ENCODE measurements at places on chromosomes 11 and 22. TPM values are rescaled to one million over a fixed set of nuclear protein-coding genes. Genes with fewer than 3 reads are reported as not detected.

The HTR3B gene
- not detected for total RNA-seq

The GLYAT gene
- total RNA-seq, result not detected

The RBMXL2 gene
- not detected for total RNA-seq

- H3K27ac ChIP-seq, result no peak overlapping the region
- no peaks in the 10 kb centered on the region for H3K36me3 ChIP-seq
- no peak overlapping the region for H3K4me3 ChIP-seq
Measured at GRCh38 chr11:69172674-69173073, 16.9 kb downstream of the SMIM38 start.

- H3K4me1 ChIP-seq, result no peaks in the 10 kb centered on the region
- H3K27ac ChIP-seq, result no peak overlapping the region
- H3K4me3 ChIP-seq, result no peak overlapping the region
- no peaks in the 10 kb centered on the region for H3K36me3 ChIP-seq
Measured at GRCh38 chr11:6273188-6273587, 13.6 kb downstream of the CCKBR start.
